Heart right ventricle (tissue), 16 donors: ENCODE measurements at places on chromosomes 4 and X. TPM values are rescaled to one million over a fixed set of nuclear protein-coding genes. Genes with fewer than 3 reads are reported as not detected.
A peak's percentile ranks its signal among the peaks of the same experiment; 100 is the strongest.

GRCh38 chrX:19446397-19446796 lies 68.9 kb downstream of the MAP3K15 start:
- no peak for DNase-seq

- no peak for DNase-seq
Measured at GRCh38 chr4:38869511-38869910, 1.9 kb downstream of the FAM114A1 start.

GRCh38 chr4:41747230-41748055 lies 1.1 kb downstream of the PHOX2B start:
- DNase-seq, result no peak

DNA sequence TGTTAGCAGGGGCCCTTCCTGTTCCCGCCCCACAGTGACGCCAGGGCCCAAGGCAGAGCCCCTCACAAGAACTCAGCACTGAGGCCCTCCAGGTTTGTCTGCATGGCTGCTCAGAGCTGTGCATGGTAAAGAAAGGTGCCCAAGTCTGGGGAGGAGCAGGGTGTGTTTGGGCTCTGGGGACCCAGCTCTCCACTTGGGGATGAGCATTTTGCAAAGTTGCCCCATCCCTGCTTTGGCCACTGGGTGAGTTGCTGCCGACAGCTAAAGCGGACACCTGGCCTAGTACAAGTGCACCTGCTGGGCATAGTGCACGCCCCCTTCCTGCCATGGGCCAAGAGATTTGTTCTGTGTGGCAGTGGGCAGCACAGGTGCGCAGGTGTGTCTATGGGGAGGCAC lies 2.0 kb upstream of the MXD4 start:
- DNase-seq, result no peak

Gene P2RY4
- total RNA-seq, result not detected

Gene SEL1L3
- 9.8 TPM for total RNA-seq

Gene ASB9
- total RNA-seq, result 0.39 TPM

DNA sequence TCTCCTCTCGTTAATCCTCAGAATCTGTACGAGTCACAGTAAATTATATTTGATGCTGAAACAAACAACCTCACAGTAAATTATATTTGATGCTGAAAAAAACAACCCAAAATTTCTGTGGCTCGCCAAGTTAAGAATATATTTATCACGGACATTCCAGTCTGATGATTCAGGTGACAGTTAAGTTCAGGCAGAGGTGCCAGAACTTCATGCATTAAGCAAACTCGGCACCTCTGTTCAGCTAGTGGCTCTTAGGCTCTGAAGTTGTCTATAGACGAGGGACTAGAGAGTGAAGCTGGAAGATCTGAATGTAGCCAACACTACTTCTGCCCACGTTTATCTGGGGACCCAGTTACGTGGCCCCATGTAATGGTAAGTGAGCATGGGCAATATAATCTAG lies 132.2 kb upstream of the AGA start:
- no peak for DNase-seq

DNA sequence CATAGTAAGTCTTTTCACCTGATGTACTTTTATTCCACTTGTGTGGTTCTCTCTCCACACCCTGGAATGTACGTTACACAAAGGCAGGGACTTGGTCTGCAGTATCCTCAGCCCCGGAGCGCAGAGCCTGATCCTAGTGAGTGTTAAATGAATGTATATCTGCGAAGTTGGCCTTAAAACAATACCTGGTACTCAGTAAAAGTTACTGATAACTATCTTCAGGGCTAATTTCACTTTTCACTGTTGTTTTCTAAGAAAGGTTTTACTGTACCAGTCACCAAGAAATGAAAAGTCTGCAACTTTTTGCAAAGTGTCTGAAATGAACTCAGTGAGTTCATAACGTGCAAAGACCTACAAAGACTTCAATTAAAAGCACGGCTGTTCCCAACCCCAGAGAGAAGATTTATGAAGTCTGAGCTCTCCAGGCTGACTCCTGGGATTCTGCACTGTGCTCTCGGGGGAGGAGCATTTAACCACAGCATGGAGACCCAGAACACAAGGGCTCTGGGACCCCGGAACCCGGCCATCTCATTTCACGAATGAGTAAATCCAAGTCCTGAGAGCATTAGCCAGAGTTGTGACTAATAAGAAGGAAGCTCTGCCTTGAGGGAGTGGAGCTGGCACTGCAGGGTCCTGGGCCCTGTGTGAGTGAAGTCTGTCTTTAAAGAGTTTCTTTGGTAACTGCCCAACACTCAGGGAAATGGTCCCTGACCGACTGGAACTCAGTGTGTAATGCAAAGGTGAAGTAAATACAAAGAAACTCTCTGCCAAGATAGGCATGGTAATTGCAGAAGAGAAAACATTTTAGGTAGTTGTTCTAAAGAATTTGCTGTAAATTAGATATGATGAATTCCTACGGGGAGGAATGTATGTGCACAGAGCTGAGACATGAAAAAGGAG lies 165.8 kb downstream of the NSUN7 start:
- no peak for DNase-seq

- no peak for DNase-seq
Measured at GRCh38 chr4:24605216-24605615, 20.9 kb upstream of the DHX15 start.

- DNase-seq, result no peak
Measured at GRCh38 chr4:44738615-44739014, 12.3 kb upstream of the GNPDA2 start.

DNA sequence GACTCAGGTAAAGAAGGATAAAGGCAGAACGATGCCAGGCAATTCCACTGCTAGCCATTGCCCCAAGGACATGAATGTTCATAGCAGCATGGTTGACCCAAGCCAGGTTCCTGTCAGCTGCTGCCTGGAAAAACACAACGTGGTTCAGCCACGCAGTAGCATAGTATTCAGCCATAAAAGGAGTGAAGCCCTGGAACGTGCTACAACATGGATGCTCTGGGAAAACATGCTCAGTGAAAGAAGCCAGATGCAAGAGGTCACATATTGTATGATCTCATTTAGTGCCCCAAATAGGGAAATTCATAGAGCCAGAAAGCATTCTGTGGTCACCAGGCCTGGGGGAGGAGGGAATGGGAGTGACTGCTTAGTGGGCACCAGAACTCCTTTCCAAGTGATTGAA lies 129.8 kb downstream of the GPR143 start:
- DNase-seq, result no peak

Gene ZDHHC15
- total RNA-seq, result 2.6 TPM

GRCh38 chr4:136865526-136865925 lies 666.8 kb downstream of the PCDH18 start:
- DNase-seq, result no peak

Gene HPGD
- total RNA-seq, result 1.9 TPM

DNA sequence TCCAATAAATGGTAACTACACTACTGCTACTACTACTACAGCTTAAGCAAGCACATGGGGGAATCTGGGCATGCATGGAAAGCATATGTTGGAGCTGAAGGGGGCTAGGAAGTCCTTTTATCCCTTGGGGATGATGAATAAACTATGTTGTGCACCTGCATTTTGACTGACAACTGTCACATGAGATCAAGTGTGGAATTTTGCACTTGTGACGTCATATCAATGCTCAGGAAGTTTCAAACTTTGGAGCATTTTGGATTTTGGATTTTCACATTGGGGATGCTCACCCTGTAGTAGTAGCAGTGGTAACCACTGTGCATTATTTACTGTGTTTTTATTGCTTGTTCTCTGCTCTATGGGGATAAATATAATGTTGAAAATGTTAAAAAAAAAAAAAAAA lies 100.5 kb upstream of the SMAD1 start:
- DNase-seq, result no peak

DNA sequence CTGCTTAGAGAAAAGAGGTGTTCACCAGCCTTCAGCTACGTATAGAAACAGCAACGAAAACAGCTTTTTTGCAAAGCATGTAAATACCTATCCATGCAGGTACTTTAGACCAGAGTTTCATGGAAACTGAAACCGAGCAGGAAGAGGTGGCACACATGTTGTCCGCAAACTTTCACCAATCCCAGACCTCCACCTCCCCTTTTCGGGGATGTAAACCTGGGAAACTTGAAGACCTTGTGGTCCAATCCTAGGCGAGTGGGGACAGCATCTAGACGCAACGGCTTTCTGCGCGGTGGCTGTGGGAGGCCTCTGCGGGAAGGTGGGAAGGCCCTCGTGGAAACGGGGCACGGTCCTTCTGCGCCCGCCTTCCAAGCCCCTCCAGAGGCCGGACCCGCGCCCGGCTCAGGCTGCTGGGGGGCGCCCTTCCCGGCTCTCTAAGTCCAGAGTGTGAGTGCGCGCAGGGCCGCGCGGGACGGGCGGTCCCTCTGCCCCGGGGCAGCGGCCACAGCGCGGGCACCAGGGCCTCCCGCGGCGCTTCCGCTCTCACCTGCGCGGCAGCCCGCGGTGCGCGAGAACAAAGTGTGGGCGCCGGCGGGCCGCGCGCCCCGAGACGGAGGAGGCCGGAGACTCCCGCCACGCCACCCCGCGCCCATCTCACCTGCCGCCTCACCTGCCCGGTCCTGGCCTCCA lies 830 bp upstream of the SHROOM2 start:
- DNase-seq, result no peak

- peak; percentile 41 for DNase-seq
Measured at GRCh38 chrX:53048169-53049126, at the start of gene GPR173. GPR173 (plus strand) TSS chrX:53048789; CDS start chrX:53076622, 27,833 bp downstream.

DNA sequence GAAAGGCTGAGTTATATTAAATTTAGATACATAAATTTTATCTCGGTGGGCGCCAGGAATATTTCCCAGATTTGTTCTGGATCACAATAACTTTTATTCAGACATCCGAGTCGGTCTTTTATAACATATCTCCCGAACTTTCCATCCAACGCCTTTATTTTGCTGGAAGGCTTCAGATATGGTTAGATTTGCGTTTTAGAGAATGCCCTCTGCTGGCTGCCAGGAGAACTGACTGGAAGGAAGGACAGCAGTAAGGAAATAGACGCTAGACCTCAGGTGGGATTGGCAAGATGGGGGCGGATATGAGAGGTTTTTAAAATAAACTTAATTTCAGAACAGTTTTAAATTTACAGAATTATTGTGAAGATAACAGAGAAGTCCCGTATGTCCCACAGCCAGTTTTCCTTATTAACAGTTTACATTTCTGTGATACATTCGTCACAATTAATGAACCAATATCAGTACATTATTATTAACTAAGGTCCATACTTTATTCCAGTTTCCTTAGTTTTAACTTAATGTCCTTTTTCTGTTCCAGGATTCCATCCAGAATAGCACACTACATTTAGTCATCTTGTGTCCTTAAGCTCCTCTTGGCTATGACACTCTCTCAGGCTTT lies 4.6 kb upstream of the KANTR start:
- peak; percentile 34 for DNase-seq

- DNase-seq, result no peak
Measured at GRCh38 chrX:110985470-110985869, 110.5 kb upstream of the PAK3 start.

GRCh38 chr4:181659876-181660275 lies 583.3 kb upstream of the TENM3 start:
- no peak for DNase-seq

GRCh38 chr4:161061046-161061445 lies 1102.8 kb downstream of the FSTL5 start:
- no peak for DNase-seq

Gene CDKL5
- total RNA-seq, result 10.0 TPM

DNA sequence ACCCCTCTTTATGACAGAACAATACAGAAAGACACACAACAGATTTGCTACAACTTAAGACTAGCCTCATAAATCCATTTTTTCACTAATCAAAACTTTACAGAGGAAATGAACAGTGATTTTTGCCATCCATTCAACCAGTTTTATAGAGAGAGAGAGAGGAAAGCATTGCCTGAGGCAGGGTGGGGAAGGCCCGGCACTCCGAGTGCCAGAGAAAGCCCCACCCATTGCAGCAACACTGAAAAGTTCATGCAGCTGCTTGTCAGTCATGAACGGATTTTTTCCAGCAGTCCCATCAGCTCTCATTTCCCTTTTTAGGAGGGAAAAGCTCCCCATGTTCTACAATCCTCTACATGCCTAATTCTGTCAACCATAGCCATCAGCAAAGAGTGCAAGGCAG lies 236.9 kb downstream of the CHIC1 start:
- DNase-seq, result no peak

Gene GSX2
- total RNA-seq, result not detected

GRCh38 chr4:80053140-80053910 lies 19.7 kb downstream of the ANTXR2 start:
- no peak for DNase-seq

- no peak for DNase-seq
Measured at GRCh38 chrX:55107911-55108310, 19.1 kb downstream of the PAGE2 start.

GRCh38 chr4:162101337-162101736 lies 62.5 kb downstream of the FSTL5 start:
- no peak for DNase-seq

Gene F8A3
- total RNA-seq, result not detected

Gene TEX13B
- total RNA-seq, result not detected

GRCh38 chr4:147843162-147843561 lies 111.3 kb downstream of the ARHGAP10 start:
- no peak for DNase-seq

DNA sequence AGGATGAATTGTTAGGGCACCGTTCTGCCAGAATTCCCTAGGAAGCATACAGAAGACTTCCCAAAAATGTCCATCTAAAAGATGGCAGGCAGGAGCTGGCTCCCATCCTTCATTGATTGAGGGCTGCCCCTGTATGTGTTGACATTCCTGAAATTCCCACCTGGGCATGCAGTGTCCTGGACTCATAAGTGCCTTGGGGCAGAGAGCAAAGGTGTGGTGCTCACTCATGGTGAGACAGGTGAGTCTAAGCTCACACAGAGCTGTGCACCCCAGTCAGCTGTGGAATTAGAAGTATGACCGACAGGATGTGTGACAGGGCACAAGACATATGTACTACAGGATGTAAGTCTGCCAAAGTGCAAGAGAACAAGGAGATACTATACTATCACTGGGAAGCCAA lies 271.9 kb downstream of the MID1IP1 start:
- DNase-seq, result no peak

GRCh38 chrX:13404364-13404763 lies 84.5 kb upstream of the ATXN3L start:
- no peak for DNase-seq
